NCI-H345 (cell line): ENCODE measurements at places on chromosomes 7 and 10.

DNA sequence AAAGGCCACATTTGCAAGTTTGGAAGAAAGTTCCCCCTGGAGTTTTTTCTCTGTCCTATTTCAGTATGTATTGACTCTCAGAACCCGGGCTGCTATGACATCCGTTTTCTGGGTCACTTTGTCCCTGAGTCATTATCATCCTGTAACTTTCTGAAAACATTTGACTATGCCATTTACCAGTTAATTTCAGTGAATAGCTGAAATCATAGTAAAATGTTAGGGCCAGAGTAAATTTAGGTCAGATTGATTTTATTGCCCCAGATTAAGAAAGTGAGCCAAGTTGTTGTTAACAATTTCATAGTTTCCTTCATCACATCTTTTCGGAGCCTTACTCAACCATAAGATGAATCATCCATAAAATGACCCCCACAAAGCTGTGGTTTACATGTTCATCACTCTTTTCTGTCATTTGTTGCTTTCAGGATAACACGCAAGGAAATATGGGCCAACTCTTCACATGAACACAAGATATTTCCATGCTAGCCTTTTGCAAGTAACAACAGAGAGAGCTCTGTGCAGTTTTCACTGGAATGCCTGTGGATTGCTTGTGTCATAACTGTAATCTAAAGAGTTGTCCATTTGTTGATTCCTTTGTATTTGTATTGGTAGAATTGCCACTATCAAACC lies 3.9 kb upstream of the MACC1 start:
- DNase-seq: no peak

- no peak for DNase-seq
Observed at GRCh38 chr10:43760514-43760913, 111.8 kb upstream of the ZNF32 start.

DNA sequence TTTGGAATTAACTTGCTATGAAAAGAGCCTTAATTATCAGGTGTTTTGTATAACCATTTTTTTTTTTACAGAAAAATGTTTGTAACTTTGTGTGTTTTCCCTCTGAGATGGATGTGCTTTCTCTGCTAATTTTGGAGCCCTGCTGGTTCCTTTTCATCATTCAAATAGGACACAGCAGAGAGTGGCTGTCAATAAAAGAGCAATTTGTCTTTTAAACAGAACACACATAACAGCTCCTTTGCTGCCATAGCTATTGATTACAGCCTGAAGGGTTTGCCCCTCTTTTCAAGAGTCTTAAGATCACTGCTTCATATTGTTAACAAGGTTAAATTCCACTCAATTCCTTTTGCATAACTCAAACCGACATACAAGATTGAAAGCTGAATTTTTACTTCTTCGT lies 187.2 kb upstream of the MBL2 start:
- DNase-seq: no peak

GRCh38 chr7:47226696-47227095 lies 355.2 kb downstream of the TNS3 start:
- DNase-seq: no peak
